WERI-Rb-1 (cell line): ENCODE measurements at places on chromosomes 1 and 21.

GRCh38 chr1:94025383-94026340 lies 95.3 kb downstream of the ABCA4 start:
- DNase-seq = peak; percentile 30

- DNase-seq = peak; percentile 15
Observed at GRCh38 chr21:45504516-45505415, 37.5 kb downstream of the SLC19A1 start.

- DNase-seq = no peak
Observed at GRCh38 chr21:37521658-37522057, 155.1 kb downstream of the DYRK1A start.

GRCh38 chr1:230917284-230918135 lies 49.2 kb upstream of the C1orf198 start:
- peak; percentile 85 for DNase-seq

- no peak for DNase-seq
Observed at GRCh38 chr1:230069796-230070195, 2.8 kb downstream of the GALNT2 start.

DNA sequence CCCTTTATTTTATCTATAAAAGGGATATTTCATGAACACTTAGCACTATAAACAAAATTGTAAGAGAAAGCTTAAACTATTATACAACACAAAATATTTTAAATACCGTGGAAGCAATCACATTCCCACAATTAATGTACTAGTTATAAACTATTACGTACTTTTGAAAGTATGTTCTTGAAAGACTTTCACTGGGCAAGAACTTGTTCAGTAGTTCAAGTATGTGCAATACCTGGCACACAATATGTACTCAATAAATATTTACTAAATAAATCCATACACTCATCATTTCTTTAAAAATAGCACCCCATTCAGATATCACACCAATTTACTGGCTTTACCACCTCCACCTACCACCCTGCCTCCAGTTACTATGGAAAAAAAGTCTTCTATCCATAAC lies 12.6 kb upstream of the FMO2 start:
- no peak for DNase-seq

DNA sequence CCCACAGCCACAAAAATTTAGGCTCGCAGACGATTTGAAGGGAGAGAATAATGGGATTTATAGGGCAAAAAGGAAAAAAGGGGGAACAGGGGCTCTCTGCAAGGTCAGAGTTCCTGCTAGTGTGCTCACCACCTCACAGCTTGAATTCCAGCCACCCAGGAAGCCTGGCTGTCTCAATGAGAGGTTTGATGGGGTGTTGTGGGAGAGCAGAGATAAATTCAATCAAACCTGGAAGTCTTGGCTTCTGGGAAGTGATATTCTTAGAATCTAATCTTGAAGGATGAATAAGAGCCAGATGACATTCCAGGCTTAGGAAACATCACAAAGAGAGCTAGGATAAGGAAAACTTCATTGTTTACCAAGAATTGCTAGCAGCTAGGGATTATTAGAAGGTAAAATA lies 47.4 kb upstream of the C21orf91 start:
- DNase-seq = no peak

DNA sequence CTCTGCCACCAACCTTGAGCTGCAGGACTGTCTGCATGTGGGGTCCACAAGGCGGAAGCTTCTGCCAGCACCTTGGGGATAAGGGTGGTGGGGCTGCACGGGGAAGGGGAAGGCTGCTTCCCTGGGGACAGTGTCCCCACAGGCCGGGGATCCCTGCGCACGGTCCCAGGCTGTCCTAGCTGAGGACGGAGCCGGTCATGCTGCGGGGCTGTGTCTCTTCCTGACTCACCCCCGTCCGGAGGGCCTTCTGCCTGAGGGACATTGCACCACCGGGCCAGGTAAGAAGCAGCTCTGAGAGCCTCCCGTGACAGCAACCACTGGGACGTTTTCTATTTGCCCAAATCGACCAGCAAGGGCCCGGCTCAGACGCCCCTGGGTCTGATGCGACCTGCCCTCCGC lies 29.9 kb downstream of the KRTAP10-1 start:
- no peak for DNase-seq

- peak; percentile 59 for DNase-seq
Observed at GRCh38 chr1:41917835-41918449, 780 bp downstream of the HIVEP3 start.

DNA sequence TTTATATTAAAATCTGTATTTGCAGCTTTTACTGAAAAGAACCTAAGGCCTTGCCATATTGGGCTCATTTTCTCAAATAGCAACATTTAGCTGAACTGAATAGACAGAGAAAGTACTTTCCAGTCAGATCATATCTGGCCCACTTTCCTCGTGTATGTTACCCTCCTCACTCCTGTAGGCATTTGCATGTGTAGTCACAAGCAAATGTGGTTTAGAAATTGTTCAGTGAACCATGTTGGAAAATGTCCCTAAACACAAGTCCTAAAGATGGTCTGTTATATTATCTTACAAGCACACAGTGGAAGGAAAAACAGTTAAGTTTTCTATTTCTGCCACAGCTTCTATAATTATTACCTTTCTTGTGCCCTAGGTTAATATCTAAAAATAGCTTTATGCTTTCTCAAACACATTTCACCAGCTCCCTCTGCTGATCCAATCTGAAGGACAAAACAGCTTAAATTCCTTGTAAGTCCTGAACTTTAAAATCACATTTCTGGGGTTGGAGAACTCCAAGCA lies 606 bp upstream of the FMO4 start:
- no peak for DNase-seq

DNA sequence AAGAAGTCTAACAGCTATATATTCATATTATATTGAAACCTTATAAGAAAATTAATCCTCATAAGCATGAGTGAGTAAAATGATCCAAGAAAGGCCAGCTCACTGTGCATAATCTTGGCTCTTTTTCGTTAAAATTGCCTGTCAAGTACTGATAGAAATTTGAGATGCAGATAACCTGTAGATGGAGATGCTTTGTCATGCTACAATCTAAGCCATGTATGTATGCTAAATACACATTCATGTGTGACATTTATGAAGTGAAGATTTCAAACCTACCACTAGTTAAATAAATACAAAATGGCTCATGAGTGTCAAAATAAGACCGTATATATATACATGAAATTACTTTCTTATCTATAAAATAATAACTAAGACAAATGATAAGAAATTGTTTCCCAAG lies 1491.5 kb upstream of the PRMT6 start:
- DNase-seq = no peak
